ENCODE measurements at places on chromosomes 4 and X.
A peak's percentile ranks its signal among the peaks of the same experiment; 100 is the strongest.

GRCh38 chr4:147734496-147734895 is 2.6 kb downstream of the ARHGAP10 start:
- DNase-seq, result no peak

- DNase-seq, result no peak
These were observed 1.5 kb downstream of the TIFA start for GRCh38 chr4:112284166-112284565.

DNA sequence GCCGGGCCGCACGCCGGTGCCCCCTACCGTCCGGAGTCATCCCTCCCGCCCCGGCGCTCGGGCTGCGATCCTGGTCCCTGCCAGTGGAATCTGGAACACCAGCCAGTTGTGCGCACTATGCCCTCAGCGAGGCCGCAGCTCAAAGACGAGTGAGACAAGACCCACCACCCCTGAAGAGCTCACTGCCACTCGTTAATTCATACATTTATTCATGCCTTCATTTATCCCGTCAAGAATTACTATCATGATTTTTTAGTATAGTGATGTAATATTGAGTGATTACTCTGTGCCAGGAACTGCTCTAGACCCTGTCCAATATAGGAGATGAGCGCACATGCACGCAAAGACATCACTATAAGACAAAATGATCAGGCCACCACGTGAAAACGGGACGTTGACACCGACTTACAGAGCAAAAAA is 247 bp upstream of the PPA2 start:
- peak; percentile 79 for DNase-seq

- no peak for DNase-seq
These were observed 109.5 kb upstream of the NKX1-1 start for GRCh38 chr4:1515763-1516162.

DNA sequence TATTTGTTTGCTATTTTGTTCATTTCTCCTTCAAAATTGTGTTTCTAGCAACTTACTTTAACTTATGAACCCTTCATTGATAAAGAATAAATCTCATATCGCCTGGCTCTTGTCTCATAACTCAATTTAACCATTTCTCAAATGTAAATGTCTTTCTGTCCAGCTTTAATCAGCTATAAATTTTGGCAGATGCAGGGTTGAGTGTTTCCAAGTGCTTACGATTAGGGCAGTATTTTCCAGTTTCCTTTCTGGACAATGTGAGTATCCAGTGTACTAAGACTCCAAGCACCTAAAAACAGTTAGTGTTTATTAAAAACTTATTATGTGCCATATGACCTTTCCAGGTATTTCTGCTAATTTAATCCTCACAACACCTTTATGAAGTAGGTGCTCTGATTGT is 218.6 kb upstream of the GK2 start:
- no peak for DNase-seq

DNA sequence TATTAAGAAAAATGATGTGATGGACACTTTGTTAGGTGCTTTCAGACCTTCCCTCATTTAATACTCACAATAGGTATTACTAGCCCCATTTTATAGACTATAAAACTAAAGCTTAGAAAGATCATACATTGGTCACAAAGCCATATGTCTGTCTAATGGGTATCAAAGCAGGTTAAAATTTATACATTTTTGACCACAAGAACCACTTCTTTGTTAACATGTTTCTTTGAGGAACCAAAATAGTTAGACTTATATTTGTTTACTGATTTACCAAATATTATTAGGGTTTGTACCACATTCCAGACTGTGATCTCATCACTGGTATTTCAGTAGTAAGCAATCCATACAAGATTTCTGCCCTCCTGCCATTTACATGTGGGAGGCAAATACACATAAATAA is 363.3 kb downstream of the NAF1 start:
- DNase-seq, result no peak

DNA sequence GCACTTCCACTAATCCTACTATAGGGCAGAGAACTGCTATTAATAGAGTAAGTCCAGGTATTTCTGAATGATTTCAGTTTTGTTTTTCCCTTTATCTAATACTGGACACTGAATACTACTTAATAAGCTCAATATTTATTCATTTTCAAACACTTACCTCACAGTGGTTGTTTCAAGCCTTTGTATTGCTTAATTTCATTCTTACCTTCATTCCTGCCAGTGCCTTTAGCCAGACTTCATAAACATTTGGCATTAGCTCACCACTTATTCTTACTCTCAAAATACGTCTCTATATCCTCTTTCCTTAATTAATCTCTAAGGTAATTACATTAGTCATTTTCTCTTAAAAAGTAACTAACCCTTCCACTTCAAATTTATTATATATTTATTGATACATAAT is 18.8 kb upstream of the CORIN start:
- no peak for DNase-seq

DNA sequence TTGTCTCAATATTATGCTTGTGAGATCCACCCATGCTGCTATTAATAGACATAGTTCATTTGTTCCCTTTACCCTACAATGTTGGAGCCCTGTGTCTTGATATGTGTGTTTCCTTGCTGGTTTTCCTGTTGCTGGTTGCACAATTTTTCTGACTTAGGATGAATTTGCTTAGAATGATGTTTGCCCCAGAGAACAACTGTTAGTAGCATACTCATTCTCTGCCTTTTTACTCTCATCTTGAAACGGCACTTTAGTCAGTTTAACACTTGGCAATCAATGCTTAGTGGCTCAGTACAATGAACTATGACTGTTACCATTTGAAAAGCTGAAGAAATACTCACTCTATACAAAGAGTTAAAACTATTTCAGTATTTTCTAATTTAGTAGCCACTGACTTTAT is 158.8 kb upstream of the NDST4 start:
- DNase-seq, result no peak

DNA sequence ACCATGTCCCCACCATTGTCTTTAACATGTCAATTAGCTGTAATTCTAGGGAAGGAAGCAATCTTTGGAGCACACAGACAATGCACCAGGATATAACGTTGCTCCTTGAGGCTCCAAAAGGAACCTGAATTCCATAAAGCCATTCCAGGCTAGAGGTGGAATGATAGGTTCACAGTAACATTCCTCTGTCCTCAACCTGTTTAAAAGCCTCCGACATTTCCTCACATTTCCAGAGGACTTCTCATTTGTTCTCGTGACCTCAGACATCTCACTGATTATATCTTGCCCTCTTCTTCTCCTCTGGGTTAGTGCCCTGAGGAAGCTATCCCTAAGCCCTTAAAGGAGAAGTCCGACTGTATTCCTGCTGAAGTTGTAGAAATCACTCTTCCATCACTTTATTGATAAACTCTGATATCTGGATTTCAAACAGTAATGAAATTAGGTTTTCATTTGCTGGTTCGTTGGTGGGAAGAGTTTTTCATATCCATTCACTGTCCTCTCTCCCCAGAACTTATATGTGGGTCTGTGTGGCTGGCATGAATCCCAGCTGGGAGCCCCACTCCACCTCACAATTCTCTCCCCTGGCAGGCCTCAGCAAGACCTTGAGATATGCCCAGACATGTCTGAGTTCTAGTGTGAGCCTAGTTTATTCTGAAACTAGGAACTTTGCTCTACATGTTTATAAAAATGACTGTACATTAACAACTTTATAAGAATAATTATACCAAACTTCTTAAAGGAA is 44.2 kb upstream of the PRSS12 start:
- DNase-seq, result no peak

DNA sequence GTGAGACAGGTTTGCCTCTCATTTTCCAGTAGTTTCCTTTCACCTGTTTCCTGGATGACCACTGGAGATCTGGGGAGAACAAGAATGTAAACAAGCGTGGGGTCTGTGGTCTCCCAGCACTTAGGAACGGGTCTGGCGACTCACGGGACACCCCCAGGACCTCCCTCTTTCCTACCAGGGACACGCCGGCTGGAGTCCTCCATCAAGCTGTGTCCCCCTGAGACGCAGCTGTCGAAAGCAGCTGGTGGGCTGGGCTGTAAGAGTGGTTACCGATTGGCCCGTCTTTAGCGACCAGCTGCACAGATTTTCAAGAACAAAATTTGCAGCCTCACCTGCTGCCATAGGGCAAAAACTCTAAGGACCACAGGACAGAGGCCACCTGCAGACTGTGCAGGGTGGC is 11.9 kb downstream of the LRPAP1 start:
- DNase-seq, result no peak

DNA sequence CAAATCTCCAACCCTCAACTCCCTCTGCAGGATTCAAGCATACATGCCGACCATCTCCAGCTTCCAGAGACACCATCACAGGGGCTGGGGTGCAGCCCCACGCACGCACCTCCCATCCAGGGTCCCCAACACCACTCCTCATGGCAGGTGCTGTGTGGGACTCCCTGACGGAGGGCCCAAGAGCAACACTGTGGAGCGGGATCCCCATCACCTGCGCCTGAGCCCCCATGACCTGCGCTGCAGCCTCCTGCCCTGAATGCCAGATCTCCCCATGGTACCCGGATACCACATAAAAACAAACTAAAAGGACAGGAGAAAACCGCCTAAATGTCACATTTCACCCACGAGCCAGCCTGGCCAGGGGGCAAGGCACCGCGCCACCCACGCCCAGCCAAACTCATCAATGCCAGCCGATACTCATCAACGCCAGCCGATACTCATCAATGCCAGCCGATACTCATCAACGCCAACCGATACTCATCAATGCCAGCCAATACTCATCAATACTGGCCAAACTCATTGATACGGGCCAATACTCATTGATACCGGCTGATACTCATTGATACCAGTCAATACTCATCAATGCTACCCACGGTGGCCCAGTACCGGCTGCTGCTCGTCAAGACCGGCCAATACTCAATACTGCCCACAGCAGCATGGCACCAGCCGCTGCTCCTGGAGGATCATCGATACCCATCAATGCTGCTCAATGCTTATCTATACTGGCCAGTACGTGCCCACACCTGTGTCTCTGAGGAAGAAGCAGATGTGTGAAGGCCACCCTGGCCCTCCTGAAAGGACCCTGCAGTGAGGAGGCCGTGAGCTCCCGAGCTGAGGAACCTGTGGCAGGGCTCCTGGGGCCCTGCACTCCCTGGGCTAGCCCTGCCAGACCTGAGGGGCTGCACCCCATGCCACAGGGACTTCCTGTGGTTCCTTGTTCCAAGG is 6.2 kb downstream of the CTBP1 start:
- DNase-seq, result no peak

DNA sequence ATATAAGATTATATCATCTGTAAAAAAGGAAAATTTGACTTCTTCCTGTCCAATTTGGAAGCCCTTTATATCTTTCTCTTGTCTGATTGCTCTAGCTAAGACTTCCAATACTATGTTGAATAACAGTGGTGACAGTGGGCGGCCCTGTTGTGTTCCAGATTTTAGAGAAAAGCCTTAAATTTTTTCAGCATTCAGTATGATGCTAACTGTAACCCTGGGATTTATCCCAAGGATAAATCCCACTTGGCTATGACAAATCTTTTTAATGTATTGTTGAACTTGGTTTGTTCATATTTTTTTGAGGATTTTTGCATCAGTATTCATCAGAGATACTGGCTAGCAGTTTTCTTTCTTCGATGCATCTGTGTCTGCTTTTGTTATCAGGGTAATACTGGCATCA is 217.2 kb upstream of the ARSJ start:
- no peak for DNase-seq

DNA sequence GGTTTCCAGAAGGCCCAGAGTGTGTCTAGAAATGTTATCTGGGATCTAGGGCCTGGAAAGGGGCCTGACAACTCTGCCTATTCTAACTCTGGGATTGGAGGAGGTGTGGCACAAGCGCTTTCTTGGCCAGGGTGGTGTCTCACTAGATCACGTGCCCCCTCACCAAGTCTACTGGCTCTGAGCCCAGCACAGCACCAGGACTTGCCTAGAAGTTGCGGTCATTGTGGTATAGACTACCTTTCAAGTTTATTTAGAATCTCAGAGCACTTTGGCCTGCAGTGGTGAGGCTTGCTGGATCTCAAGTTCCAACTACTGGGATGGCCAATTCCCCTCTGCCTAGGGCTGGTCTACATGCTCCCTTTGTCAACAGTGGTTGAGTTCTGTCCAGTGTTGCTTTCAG is 223.3 kb upstream of the MAGEB2 start:
- no peak for DNase-seq

GRCh38 chr4:1495416-1496115 is 89.3 kb upstream of the NKX1-1 start:
- no peak for DNase-seq

All from stimulated activated CD8-positive, alpha-beta memory T cell treated with anti-CD3 and anti-CD28 coated beads, Interleukin-7, amount 100 ng/mL, for 4 hours (primary cell).